ENCODE measurements at places on chromosomes 12 and 14. TPM values are rescaled to one million over a fixed set of nuclear protein-coding genes. Genes with fewer than 3 reads are reported as not detected.

The CAPS2 gene
- total RNA-seq: 13.6 TPM

DNA sequence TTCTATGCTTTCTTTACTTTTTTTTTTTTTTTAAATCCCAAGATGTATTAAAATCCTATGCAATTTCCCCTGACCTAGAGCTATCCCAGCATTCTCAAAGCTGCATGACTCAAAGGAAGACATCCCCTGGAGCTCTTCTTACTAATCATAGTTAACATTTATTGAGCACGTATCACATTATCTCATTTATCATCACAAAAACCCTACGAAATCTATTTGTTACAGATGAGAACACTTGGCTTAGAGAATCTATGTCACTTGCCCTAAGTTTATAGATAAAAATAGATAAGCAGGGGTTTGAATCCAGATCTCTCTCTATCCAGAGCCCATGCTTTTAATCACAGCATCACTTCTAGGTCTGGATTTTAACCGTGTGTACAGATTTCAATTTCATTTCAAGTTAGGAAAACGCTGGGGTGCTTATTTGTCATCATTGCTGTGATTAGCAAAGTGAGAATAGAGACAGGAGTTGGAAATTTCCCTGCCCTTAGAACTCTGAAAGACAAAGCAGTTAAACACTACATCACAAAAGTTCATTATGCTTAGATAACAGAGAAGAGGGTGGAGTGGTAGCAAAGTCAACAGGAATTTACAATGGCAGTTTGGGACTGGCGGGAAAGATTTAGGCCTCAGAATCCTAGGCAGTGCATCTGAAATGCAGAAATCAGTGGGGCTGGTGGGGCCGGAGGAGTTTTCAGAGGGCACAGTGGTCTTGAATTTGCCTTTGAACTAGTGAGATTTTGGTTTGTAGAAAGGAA lies 177.7 kb upstream of the FRMD6 start:
- DNase-seq: no peak

- DNase-seq: no peak
These were observed 207.0 kb downstream of the ATP23 start for GRCh38 chr12:58148405-58148804.

DNA sequence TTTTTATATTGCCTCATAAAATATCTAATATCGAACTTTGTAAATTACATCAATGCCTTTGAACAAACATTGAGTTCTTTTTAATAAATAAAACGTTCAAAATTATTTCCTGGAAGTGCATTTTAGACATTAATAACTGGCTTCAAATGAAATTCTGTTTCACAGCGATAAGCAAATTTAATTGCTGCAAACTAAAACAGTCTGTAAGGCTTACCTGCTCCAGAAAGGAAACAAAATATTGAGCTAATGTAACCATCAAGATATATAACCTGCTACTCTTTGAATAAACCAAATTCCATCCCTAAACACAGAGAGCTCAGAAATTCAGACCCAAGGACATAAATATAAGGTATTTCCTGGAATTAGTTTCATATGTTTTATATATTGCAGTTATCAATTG lies 651.3 kb downstream of the MED13L start:
- no peak for DNase-seq

DNA sequence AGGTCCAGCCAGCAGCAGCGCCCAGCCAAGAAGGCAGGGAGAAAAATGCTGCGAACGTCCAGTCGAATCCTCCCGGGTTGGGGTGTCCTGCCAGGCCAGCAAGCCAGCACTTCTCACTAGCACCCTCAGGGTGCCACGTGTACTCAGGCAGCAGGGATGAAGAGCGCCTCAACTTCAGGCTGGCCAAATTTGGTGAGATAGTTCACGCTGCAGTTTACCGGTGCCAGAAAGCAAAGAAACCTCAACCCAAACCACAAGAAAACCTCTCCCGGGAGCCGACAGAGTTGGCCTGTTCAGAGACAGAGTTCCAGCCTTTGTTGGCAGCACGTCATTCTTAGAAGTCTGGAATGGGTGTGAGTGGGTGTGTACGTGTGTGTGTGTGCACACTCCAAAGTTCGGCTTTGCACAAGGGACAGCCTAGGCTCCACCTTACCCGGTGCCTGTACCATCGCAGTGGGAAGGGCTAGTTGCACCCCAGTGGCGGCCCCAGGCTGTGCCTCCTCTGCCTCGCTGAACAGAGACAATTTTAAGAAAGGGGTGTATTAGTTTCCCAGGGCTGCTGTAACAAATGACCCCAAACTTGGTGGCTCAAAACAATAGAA lies 42.1 kb downstream of the ELK3 start:
- no peak for DNase-seq

DNA sequence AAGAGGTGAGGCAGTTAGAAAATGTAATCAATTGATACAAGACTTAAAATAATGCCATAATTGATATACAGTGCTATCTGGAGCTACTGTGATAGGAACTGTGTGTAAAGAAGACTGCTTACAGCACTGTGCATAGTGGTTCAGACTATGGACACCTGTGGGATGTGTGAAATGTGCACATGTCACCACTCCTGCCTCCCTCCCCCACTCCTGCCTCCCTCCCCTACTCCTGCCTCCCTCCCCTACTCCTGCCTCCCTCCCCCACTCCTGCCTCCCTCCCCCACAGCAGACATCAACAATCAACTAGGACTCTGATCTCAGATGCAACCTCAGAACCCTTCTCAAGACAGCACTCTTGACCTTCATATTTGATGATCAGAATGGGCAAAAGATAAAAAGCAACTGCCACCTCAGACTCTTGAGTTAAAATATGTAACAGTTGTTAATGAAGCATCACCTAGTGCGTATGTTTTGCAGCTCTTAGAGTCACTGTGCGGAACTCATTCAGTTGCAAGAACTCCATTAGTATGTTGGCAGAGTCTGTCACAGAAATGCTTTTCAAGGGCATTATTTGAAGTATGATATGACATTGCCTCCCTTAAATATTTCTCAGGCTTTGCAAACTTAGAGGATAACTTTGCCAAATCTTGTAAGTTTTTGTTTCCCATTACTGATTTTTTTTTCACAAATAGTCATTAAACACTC lies 255.2 kb upstream of the DDHD1 start:
- no peak for DNase-seq

GRCh38 chr14:88470542-88471440 lies 84.0 kb downstream of the PTPN21 start:
- DNase-seq: no peak

DNA sequence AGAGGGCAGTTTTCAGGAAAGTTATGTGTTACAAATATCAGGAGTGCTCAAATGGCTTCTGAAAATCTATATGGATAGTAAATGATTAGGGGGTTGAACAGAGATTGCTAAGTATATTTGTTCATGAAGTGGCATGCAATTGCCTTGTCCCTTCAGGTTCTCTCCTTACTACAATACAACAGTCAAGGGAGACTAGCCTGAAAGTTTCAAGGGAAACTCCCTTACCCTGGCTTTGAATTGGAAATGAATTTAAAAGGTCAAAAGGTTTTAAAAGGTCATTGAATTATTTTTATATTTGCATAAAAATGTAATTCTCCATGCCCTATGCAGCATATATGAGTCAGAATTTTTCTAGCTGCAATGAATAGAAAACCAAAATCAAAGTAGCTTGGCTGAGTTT lies 253.1 kb upstream of the SYT1 start:
- no peak for DNase-seq

GRCh38 chr14:56195223-56195622 lies 77.0 kb downstream of the PELI2 start:
- DNase-seq: no peak

The DENND5B gene
- 42.3 TPM for total RNA-seq

- no peak for DNase-seq
These were observed 156.8 kb upstream of the TMEM260 start for GRCh38 chr14:56422703-56423213.

GRCh38 chr12:22635812-22636211 lies 10.8 kb downstream of the ETNK1 start:
- DNase-seq: no peak

DNA sequence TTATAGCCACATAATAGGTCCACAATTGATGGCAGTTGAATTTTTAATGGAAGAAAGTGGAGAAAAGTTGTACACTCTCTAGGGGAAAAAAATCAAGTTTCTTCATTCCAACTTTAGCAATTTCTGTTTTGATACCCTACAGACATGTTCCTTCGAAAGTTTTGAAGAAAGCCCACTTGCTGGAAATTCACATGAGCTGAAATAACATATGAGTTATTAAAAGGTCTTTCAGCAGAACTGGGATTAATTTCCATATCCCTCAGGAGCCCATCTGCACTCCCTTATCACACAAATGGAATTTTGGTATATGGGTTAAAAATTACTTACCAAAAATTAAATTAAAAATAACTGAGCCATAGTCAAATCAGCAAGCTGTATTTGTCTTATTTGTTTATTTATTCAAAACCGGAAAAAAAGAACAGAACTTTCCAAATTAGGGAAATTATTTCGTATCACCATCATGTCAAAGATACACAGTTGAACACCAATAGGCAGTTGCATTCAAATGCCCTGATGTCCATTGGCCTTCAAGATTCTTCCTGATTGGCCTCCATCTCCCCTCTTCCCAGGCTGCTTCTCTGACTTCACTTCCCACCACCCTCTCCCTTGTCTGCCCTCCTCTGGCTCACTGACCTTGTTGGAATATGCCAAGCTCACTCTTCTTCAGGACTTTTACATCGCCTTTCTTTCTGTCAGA lies 445.5 kb downstream of the EGLN3 start:
- no peak for DNase-seq

GRCh38 chr12:13039328-13039956 lies 4.7 kb upstream of the FAM234B start:
- no peak for DNase-seq

GRCh38 chr14:74326369-74327152 lies 21.7 kb upstream of the VRTN start:
- no peak for DNase-seq

The SYNDIG1L gene
- not detected for total RNA-seq

Measured in cardiac septum (tissue), 1 donor.